ENCODE measurements at places on chromosomes 7 and 10.

- no peak for DNase-seq
Measured at GRCh38 chr10:3805201-3805790, 20.3 kb upstream of the KLF6 start.

DNA sequence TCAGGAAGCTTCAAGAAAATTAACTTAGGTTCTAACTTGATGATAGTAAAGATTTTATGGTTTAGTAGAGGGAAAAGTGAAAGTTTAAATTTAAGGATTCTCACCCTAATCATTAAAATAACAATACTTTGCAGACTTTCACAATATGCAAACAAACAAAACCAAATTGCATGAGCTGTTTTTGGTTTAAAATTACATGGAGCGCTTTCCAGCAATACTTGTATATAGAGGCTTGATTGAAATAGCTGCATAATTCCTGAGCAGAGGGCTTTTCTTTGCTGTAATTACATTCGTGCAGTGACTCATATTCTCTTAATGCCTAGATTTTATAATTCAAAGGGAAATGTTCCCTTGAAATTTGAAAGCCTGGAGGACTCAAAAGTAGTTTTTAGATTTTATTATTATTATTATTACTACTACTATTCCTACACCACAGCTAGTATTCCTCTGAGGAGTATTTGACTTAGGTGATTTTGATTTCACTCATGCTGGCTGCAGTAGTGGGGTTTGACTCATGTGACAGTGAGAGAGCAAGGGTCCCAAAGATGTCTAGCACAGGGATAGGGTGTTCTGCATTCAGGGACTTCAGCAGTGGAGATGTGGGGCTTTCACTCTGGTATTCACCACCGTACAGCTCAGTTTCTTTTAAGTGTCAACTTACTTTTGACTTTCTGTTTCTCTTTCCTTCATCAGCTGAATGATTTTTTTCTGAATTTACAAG is 138.1 kb downstream of the ADAM22 start:
- DNase-seq = no peak

DNA sequence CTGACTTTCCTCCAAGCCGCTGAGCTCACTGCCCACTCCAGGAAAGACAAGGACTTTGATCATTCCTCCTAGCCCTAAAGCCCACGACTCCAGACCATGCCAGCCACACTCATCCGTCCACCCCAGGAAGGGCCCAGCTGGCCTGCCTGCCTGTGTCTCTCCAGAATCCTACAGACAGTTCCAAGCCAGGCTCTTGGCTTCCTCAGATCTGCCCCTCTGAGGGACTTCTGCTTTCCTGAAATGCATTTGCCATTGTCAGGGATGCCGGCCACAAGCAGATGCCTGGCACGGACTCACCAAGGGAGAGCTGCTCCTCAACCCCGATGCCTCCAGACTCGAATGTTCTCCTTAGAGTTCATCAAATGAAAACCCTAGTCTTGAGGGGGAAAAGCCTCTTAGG is 155.8 kb downstream of the OAT start:
- DNase-seq = no peak

GRCh38 chr10:52658112-52658511 is 114.5 kb downstream of the MBL2 start:
- no peak for DNase-seq

DNA sequence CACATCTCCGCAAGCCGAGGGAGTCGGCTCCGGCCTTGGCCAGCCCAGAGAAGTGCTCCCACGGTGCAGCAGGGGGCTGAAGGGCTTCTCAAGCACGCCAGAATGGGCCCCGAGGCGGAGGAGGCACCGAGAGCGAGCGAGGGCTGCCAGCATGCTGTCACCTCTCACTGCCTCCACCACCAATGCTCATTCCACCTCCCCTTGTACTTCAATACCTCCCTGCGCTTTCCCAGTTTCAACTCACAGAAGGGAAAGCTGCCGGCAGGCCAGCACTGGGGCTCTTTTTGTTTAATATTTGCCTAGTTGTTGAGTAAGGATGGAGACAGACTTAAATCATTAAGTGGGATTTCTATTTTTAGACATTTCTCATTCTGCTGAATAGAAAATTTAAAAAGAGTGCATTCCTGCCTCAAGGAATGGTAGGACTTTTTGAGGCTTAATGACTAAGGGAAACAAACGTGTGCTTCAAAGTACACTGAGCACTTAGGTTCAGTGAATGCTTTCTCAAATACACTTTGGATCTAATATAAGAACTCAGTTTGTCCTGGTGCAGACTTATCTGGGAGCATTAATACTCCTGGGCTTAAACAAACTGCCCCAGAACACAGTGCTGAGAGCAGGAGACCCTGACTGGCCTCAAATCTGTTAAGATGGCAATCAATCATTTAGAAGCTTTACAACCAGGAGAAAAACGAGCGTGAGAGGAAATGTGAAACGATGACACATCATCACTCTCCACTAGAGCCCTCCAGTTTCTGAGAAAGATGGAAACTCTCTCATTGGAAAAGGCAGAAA is 131.2 kb downstream of the RALA start:
- DNase-seq = no peak

DNA sequence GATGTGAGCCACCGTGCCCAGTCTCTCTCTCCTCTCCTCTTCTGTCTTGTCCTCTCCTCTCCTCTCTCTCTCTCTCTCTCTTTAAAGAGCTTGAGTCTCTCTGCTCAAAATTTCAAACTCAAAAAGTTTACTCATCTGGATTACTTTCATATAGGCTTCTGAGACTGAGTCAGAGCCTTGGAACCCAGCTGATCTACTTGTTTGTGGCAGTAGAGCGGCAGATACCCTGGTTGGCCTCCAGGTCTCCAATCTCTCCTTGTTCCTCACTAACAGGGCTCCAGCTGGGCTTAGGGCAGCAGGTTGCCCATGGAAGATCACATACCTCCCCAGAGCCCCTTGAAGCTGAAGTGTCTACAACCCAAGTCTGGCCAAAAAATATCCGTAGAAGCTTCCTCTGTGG is 51.0 kb downstream of the HHEX start:
- DNase-seq = no peak

GRCh38 chr10:69960606-69960987 is 92.0 kb upstream of the MACROH2A2 start:
- DNase-seq = no peak

DNA sequence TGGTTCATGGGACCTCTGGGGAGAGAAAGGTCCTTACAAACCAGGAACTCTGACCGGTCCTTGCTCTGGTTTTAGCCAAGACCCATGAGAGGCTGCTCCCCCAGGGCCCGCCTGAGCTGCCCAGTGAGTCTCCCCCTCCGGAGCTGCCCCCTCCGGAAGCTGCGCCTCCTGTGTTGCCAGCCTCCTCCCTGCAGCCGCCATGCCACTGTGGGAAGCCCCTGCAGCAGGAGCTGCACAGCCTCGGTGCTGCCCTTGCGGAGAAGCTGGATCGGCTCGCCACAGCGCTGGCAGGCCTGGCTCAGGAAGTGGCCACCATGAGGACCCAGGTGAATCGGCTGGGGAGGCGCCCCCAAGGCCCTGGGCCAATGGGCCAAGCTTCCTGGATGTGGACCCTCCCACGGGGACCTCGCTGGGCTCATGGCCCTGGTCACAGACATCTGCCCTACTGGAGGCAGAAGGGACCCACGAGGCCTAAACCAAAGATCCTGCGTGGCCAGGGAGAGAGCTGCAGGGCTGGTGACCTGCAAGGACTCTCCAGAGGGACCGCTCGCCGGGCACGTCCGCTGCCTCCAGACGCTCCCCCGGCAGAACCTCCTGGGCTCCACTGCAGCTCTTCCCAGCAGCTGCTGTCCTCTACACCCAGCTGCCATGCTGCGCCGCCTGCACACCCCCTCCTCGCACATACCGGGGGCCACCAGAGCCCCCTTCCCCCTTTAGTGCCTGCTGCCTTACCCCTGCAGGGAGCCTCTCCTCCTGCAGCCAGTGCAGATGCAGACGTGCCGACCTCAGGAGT is 40.1 kb downstream of the ZNF467 start:
- DNase-seq = no peak

- no peak for DNase-seq
Measured at GRCh38 chr7:92653136-92653535, 62.9 kb upstream of the FAM133B start.

GRCh38 chr10:102918817-102919245 is 737 bp downstream of the CNNM2 start:
- no peak for DNase-seq

- DNase-seq = no peak
Measured at GRCh38 chr10:118047157-118047719, 497 bp upstream of the RAB11FIP2 start.

DNA sequence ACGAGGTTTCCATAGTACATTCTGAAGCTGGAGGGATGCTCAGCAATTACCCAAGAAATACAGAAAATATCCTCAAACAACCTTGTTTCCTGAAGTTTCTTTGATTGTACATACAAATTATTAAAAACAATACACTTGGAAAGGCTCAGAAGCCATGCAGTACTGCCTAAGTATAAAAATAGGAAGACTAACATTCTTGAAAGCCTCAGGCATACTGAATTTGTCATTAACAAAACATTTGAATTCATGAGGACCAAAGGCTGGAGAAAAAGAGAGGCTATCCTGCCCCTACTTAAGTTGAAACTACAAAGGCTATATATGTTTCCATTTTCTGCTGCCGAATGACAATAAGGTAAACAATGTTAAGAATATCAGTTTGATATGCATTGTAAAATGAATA is 54.3 kb upstream of the SGCE start:
- no peak for DNase-seq

- DNase-seq = no peak
Measured at GRCh38 chr7:486216-486743, 33.4 kb downstream of the PDGFA start.

DNA sequence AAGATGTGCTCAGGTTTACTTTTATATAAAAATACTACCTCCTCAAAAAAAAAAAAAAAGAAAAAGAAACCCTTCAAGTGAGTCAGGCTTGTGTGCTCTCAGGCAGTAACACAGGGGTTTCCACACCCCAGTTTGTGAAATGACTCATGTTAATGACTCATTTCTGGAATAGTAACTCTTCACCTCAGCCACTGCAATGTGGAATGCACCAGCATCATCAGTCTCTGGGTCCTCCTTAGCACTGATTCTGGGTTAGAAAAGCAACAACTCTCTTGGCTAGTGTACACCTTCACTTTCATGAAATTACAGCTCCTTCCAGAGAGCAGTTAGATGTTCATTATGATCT is 110.6 kb downstream of the EMX2 start:
- no peak for DNase-seq

- DNase-seq = no peak
Measured at GRCh38 chr7:107035446-107035845, 9.1 kb upstream of the PRKAR2B start.

DNA sequence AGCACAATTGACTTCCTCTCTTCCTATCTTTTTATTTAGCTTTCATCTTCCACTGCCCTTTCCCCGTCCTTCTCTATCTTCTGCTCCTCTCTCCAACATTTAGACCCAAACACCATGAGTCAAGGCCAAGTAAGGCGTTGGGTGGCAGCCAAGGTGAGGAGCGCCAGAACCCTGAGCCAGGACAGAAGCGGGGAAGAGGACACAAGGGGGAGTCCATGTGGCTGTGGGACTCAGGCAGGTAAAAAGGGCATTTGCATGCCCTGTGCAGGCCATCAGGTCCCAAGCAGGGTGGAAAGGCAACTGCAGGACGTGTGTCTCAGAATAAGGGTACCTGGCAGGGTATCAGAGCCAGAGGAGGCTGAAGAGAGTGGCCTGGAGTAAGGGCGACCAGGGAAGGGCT is 192.4 kb upstream of the PFKP start:
- no peak for DNase-seq

DNA sequence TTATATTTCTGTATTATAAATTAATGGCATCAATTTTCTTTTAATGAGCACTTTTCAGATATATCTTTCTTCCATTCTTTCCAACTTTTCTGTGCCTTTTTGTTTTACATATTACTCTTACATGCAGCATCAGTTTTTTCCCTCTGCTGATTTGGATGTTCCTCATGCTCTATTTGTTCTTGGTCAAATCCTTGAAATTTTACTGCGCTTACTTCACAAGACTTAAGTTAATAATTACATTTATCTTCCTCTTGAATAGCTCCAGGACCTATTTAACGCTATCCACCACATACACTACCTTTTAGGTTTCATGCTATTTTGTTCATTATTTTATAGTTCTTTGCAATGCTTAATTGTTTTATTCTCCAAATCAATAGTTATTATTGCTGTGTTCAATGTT is 97.6 kb upstream of the CTTNBP2 start:
- no peak for DNase-seq

DNA sequence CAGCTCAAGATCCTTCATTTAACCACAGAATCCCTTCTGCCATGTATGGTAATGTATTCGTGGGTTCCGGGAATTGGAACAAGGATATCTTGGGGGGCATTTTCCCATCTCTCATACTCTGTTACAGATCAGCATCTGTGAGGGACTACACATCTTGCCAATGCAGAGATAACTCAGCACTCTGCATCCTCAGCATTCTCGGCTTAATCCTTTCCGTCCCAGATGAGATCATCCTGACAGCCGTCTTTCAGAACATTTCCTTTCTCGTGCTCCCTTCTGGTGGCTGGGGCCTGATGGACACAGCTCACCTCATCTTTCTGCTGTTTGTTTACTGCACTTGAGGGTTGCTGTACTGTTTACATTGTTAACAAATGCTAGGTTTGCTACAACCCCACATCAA is 25.3 kb downstream of the FKBP6 start:
- DNase-seq = no peak

- no peak for DNase-seq
Measured at GRCh38 chr7:55019191-55019690, 424 bp downstream of the EGFR start.

- DNase-seq = no peak
Measured at GRCh38 chr10:287026-287709, 151.9 kb downstream of the ZMYND11 start.

DNA sequence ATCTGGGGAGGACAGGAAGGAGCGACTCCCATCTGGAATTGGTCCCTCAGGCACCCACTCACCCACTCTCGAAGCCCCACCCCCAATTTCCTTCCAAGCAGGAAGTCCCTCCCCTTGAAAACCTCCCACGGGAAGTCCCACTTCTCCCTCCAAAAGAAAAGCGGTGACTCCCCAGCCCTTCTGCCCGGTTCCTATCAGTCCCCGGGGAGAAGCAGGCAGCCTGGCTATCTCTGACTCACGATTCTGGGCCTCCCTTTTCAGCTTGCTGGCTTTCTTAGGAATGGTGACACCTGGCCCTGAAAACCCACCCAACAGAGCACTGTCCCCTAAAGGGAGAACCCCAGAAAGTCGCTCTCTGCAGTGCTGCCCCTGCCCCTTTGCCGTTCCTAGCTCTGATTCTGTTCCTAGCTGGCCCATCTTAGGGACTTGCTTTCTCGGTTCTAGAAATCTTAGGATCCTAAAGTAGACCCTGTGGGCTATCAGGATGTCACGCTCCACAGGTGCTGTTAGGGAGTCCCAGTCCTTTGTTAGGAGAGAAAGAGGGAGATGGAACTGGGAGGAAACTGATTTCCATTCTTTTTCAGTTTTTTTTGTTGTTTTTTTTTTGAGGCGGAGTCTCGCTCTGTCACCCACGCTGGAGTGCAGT is 6.0 kb downstream of the TSC22D4 start:
- no peak for DNase-seq

GRCh38 chr10:48948470-48949037 is 8.9 kb upstream of the LRRC18 start:
- DNase-seq = no peak

GRCh38 chr10:5588603-5589002 is 63.8 kb downstream of the CALML3 start:
- no peak for DNase-seq

Measured in stimulated activated CD8-positive, alpha-beta memory T cell treated with anti-CD3 and anti-CD28 coated beads, Interleukin-4, amount 100 ng/mL, for 1 hour (primary cell).